ENCODE measurements at places on chromosomes 1 and 21. TPM values are rescaled to one million over a fixed set of nuclear protein-coding genes. Genes with fewer than 3 reads are reported as not detected.

Gene GBP5
- total RNA-seq: 132 TPM

Gene PTP4A2
- 384 TPM for total RNA-seq

Gene LDLRAD1
- total RNA-seq: not detected

Gene E2F2
- total RNA-seq: 5.4 TPM

Gene KLF17
- not detected for total RNA-seq

Gene TAS1R3
- total RNA-seq: 0.72 TPM

Gene PEAR1
- 17.7 TPM for total RNA-seq

Gene KCND3
- 2.2 TPM for total RNA-seq

Gene LRRIQ3
- total RNA-seq: 0.34 TPM

Gene UHMK1
- 48.7 TPM for total RNA-seq

Gene ELAVL4
- not detected for total RNA-seq

Gene GJA5
- total RNA-seq: not detected

Gene ALDH9A1
- total RNA-seq: 37.0 TPM

Gene MCOLN2
- 26.7 TPM for total RNA-seq

Gene LCE1C
- total RNA-seq: not detected

Gene NBPF15
- total RNA-seq: 98.8 TPM

Gene PLA2G4A
- 0.35 TPM for total RNA-seq

Gene ANKRD65
- not detected for total RNA-seq

Gene TRIM62
- 29.4 TPM for total RNA-seq

Gene SPRR2F
- total RNA-seq: not detected

Gene INKA2
- total RNA-seq: 9.0 TPM

Gene VAV3
- 10.6 TPM for total RNA-seq

Gene FAM72B
- total RNA-seq: 2.2 TPM

Gene AK5
- 2.7 TPM for total RNA-seq

Gene OPTC
- total RNA-seq: not detected

Gene PTPN7
- total RNA-seq: 101 TPM

Gene ZNF670
- 0.26 TPM for total RNA-seq

Gene FOXE3
- not detected for total RNA-seq

Gene TEKT2
- 0.30 TPM for total RNA-seq

Gene FOXJ3
- 89.1 TPM for total RNA-seq

Gene NBPF26
- 36.3 TPM for total RNA-seq

Gene CDC14A
- 281 TPM for total RNA-seq

Gene SMIM1
- 0.75 TPM for total RNA-seq

Gene NPL
- total RNA-seq: 4.7 TPM

Gene MXRA8
- total RNA-seq: 0.42 TPM

Gene MSH4
- total RNA-seq: 0.26 TPM

Measured in T-helper 17 cell (primary cell).